ENCODE measurements at places on chromosomes 3 and 15.

GRCh38 chr3:112681822-112682325 is 40.9 kb upstream of the CCDC80 start:
- no peak for DNase-seq

GRCh38 chr3:72582211-72582878 is 265.9 kb downstream of the SHQ1 start:
- DNase-seq = no peak

DNA sequence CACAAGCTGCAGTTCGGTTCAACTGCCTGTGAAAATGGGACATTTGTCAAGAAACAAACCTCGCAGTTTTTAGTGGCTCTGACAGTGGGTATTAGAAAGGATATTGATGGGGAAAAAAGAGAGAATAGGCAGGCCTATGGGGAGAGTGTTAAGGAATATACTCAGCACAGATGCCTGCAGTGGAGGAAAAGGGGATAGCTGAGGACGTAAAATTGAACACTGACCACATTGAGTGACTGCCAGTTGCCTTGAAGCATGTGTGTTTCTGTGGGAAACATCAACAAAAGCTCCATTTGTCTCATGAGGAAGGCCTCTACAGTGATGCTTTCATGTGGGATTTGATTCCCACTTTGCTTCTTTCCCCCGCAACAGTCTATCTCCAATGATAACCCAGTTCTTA is 1042.1 kb downstream of the TUSC7 start:
- DNase-seq = no peak

DNA sequence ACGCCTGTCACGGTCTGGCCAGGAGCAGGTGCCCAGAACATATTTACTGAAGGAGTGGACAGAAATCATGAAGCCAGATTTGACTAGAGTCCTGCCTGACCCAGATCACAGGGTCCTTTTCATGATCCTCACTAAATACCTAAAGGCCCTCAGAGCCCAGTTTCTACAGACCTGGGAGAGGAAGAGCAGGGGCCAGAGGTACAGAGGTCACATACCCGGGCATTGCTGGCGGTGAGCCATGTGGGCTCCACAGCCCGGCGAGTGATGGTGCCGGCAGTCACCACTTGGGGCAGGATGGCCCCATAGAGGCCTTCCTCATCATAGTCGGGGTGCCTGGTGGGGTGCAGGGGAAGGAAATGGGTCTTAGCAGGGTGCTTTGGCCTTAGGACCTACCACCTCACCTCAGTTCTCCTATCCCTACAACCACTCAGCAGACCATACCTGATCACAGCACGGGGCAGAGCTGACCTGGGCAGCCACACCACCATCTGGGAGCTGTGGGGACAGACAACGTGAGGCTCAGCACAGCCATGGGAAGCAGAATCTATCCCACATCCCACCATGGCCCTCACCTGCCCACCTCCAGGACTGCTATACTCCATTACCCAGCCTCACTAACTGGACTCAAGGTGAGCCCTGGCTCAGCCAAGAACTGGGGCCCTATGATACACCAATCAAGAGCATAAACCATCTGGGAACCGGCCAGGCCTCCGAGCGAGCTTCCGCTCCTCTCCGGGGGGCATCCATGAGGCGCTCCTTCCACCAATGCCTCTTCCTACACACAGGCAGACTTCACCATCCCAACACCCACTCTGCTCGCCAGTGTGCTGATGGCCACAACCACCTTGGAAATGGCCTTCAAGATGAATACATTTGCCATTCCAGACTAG is 12.9 kb downstream of the POLG start:
- DNase-seq = no peak

DNA sequence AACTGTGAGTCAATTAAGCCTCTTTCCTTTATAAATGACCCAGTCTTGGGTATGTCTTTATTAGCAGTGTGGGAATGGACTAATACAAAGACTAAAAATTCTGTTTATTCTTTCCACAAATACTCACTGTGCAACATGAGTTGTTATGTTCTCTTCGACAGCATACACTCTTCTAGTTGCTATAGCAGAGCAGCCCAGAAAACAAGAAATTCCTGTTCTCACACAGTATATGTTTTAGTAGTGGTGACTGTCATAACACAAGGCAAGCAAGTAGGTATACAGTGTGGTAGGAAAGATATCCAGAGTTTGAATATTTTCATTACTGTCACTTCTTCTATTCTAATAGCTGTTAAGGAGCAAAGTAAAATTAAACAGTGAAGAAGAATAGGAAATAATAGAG is 453.3 kb downstream of the ROBO1 start:
- DNase-seq = no peak

DNA sequence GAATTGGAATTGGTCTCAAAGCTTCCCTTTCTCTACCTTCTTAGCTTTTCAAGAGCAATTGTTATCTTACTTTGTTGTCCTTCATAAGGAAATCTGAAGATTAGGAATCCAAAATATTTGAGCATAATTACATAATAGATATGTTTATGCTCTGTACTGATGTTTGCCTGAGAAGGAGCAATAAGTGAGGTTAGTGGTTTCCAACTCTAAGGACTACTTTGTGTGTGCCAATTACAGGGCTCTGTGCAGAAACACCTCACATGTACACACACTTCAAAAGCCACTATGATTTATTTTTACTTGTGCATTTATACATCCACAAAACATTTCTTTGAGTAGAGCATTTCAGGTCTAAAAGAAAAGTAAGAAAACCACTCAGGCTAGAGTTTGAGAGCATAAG is 49.9 kb downstream of the MME start:
- DNase-seq = no peak

DNA sequence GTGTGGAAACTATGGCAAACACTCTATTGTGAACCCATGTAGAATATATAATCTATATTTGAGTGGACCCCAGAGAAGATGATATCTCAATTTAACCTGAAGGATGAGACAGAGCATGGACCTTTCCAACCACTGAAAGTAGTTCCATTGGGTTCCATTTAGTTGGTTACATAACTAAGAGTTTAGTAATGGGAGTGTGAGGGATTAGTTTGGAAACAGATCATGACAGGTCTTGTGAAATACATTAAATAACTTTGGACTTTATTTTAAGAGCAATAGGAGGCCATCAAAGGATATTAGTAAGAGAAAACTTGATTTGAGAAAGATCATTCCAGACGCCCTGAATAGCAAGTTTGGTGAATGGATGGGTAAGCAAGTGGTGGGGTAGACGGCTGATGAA is 487.2 kb upstream of the ROBO2 start:
- DNase-seq = no peak

DNA sequence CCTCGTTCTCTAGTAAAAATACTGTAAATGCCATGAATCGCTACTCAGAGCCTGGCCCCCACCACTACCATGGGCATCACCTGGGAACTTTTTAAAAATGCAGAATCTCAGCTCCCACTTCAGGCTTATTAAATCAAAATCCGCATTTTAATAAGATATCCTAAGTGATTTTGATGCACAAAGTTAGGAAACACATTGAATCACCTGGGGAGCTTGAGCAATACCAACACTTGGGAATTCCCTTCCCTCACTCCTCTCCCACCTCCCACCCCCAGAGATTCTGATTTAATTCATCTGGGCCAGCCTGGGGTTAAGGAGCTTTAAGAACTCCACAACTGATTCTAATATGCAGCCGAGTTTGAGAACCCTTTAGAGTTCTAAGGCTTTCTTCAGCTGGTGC is 26.8 kb downstream of the RLBP1 start:
- no peak for DNase-seq

GRCh38 chr15:40695469-40695890 is 506 bp downstream of the RAD51 start:
- DNase-seq = no peak

DNA sequence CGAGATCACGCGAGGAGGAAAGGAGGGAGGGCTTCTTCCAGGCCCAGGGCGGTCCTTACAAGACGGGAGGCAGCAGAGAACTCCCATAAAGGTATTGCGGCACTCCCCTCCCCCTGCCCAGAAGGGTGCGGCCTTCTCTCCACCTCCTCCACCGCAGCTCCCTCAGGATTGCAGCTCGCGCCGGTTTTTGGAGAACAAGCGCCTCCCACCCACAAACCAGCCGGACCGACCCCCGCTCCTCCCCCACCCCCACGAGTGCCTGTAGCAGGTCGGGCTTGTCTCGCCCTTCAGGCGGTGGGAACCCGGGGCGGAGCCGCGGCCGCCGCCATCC is 1.1 kb upstream of the SETD5 start:
- peak; percentile 88 for DNase-seq

GRCh38 chr3:120559242-120560061 is 36.7 kb upstream of the NDUFB4 start:
- no peak for DNase-seq

- DNase-seq = no peak
Measured at GRCh38 chr3:129555616-129556357, 12.8 kb downstream of the H1-8 start.

DNA sequence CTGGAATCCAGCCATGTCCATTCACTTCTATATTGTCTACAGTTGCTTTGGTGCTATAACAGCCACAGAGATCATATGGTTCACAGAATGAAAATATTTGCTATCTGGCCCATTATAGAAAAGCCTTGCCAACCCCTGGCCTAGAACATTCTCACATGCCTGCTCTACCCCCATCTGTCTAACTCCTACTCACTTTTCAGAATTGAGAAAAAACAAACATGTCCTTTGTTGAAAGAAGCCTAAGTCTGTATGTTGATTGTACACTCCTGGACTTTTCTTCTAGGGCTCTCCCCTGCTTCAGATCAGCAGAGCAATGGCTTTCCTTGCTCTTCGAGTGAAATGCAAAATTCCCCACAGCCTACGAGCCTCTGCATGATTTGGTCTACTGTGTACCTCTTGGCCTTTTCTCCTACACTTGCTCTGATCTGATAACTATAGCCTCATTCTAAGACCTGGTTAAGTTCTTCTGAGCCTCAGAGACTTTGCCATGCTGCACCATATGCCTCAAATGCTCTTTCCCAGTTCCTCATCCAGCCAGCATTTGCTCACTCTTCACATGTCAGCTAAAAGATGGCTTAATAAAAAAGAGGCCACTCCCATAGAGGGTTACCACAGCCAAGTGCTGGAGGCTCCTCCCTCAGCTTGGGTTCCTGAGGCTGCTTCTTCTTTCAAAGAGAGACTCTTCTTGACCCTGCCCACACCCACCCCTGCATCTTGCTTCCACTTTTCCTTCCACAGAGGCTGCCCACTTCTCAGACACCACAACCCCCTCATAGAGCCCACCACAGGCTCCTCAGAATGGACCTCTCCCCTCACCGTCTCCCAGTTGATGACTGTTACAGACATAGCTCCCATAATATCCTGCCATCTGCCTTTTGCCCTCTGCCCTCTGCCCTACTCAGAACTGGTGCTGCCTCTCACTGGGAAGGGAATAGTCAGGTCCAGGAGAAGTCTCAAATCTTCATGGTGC is 22.9 kb upstream of the DCLK3 start:
- no peak for DNase-seq

DNA sequence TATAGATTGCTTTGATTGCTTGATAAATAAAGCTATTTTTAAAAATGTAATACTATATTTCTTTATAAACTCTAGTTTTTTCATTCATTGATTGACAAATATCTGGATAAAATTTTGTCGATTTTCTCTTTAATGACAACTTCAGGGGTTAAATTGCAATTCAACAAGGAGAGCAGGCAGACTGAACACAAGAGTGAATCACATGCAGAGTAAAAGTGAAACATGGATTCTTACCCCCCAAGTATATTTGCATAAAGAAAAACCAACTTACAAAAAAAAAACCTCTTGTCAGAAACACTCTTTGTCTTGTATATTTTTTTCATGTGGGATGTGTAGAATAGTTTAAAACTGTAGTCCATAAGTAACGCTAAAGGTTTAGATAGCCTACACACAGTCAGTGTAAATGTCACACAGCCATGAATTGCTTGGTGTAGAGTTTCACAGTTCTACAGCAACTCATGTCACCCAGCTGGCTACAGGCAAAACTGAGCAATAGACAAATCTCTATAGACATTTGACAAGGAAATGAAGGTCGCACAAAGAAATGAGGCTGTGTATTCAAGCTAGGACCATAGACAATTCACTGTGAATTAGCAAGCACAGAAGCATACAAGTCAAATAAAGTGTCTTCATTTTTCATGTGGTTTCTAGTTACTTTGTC is 141.6 kb downstream of the THRB start:
- DNase-seq = no peak

GRCh38 chr3:45227946-45228345 is 1.9 kb upstream of the TMEM158 start:
- no peak for DNase-seq

DNA sequence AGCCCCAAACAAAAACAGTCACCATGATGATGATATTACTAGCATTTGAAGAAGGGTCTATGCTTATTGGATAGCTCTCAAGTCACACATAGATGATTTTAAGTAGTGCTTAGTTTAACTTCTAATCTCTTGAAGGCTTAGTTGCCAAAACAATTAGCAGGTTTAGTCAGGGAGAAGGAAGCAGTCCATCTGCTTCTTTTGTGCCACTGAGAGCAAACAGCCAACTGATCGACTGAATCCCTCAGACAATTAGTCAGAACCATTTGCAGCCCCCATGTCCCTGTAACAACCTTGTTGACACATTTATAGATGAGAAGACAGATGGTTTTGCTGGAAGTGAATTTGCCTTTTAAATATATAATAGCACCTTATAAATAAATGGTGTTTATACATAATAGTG is 585.1 kb upstream of the SUCLG2 start:
- DNase-seq = no peak

DNA sequence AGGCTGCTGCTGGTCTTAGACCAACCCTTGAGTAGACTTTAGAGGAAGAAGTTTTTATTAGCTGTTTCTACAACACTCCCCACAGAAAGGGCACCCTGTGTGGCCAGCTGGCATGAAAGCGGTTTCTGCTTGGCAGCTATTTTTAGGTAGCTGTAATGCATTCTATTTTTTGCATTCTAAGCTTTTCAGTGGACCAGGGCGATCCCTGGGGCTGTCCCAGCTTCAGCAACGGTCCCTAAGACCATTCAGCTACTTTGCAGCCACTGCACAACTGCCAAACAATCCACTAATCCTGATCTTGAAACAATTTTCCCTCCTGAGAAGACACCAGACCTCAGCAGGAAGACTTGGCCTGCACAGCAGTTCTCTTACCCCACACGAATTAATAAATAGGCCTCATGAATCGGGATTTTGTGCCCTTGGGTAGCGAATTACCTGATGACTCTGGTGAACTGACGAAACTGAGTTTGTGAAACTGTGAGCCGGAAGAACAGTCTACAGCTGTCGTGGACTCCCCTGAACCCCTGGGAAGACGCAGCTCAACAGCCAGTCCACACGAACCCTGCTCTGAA is 14.6 kb upstream of the TFRC start:
- DNase-seq = no peak

GRCh38 chr3:113754494-113755159 is 7.8 kb downstream of the ATP6V1A start:
- DNase-seq = no peak

DNA sequence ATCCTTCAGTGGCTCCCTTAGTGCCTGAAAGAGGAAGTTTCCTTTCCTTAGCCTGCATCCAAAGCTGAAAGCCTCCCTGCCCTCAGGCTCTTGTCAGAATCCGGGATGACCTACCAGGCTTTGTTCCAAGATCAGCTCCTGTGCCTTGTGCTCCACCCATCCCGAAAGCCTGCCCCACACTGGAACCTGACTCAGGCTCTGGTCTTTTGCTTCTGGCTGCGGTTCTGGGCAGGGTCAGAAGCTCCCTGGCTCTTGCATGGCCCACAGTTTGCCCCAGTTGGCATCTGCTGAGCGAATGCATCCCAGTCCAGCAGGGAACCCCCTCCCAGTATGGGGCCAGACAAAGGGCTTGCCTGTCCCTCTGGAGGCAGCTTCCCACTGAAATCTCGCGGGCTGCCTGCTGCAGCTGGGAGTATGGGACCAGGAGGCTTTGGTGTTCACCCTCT is 25.9 kb upstream of the KIF23 start:
- DNase-seq = no peak

- no peak for DNase-seq
Measured at GRCh38 chr15:101156061-101156460, 95.8 kb downstream of the CHSY1 start.

GRCh38 chr15:91357011-91357410 is 257.0 kb downstream of the SV2B start:
- no peak for DNase-seq
